ENCODE measurements at places on chromosomes 2 and 18.

- DNase-seq: no peak
Observed at GRCh38 chr2:85596026-85596333, 435 bp downstream of the RNF181 start.

- no peak for DNase-seq
Observed at GRCh38 chr2:119062179-119062578, 96.4 kb downstream of the C1QL2 start.

DNA sequence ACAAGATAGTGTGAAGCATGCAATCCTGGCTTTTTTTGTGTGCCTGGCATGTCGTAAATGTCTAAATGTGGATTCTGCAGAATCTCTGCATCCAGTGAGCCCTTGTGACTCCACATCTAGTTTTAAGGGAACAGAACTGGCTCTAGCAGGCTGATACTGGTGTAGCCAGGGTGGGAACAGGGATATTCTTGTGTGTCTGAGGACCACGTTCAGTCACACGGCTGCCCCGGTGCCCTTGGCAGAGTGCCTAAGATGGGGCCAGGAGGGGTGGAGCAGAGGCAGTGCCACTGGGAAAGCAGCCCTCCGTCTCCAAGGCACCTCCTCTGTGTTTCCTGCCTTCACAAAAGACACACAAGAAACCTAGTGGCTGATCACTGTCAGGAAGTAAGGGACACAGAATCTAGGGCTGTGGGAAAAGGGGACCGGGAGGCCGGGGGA, 91.5 kb upstream of the PARD3B start:
- DNase-seq: no peak

- DNase-seq: no peak
Observed at GRCh38 chr2:155792666-155793065, 539.9 kb downstream of the NR4A2 start.

- no peak for DNase-seq
Observed at GRCh38 chr2:25528173-25528572, 145.2 kb downstream of the DTNB start.

All from stimulated activated CD4-positive, alpha-beta T cell treated with anti-CD3 and anti-CD28 coated beads, TNF-alpha, amount 100 ng/mL, for 1 hour (primary cell).